CD4-positive, alpha-beta T cell treated with Interleukin-21 for 1 hour (primary cell): ENCODE measurements at places on chromosomes 1 and 21.

DNA sequence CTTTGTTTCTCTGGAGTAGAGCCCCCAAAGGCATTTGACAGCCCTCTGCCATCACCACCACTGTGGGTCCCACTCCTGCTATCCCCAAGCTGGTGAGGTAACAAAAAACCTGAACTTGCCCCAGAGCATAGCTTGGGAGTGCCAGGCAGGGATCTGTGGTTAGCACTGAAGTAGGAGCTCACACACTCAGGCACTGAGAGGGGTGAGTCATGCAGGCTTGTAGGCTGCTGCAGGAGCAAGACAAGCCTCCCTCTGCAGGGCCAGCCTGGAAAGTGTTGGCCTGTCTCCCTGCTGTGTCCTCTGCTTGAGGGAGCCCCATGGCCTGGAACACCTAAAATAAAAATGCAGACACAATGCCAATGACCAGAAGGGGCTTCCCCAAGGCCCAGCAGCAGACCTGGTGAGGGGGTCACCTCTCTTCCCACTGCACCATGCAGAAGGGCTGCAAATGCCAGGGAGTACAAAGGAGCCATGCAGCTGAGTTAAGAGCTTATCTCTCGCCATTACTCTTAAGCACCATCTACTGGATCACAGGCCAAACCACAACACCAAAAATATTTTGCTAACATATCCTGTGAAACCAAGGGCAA lies 108.9 kb upstream of the POGK start:
- DNase-seq = no peak

- DNase-seq = no peak
Observed at GRCh38 chr1:116988908-116989307, 12.7 kb upstream of the CD101 start.

DNA sequence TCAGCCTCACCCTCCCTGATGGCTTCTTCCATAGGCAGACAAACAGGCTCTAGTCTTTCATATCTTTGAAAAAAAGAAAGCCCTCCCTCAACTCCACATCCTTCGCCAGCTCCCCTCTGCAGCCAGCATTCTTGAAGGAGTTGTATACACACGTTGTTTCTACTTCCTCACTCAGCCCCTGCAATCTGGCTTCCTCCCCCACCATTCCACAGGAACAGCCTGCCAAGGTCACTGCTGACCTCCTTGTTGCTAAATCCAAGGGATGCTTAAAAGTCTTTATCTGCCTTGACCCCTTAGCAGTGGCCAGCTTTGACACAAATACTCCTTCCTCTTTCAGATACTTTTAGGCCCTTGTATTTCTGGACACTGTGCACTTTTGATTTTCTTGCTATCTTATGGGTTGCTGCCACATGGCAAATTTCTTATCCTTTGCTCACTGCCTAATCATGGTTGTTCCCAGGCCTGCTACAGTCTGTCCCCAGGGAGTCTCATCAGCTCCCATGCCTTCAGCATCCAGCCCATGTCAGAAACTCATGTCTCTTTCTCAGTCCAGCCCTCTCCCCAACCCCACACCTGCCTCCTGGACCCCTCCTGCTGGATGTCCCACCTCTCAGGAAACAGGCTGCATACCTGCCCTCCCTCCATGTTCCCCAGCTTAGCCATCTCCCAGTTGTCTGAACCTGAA lies 8.3 kb downstream of the FAM229A start:
- DNase-seq = no peak

GRCh38 chr1:26257222-26257621 lies 22.7 kb upstream of the SH3BGRL3 start:
- DNase-seq = no peak

- DNase-seq = no peak
Observed at GRCh38 chr21:45562965-45563364, 20.7 kb upstream of the SLC19A1 start.

DNA sequence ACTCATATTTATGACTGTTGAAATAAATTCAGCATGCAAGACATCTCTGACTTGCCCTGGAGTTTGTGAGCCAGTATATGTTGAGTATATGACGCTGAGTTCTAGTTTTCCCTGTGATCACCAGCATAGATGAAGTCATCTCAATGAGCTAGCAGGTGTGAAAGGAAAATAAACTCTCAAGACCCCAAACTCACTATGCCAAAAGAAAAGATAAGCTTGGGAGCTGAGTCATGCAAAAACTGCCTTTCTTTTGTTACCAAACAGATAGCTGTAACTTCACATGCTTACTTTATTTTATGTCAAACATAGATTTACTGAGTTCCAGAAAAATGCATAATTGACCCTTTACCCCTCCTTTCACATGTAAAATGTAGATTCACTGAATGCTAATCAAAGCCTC lies 52.9 kb downstream of the SERBP1 start:
- no peak for DNase-seq

- no peak for DNase-seq
Observed at GRCh38 chr1:40646315-40646714, 19.2 kb downstream of the RIMS3 start.

- peak; percentile 49 for DNase-seq
Observed at GRCh38 chr1:8431019-8431418, 113.1 kb downstream of the SLC45A1 start.

DNA sequence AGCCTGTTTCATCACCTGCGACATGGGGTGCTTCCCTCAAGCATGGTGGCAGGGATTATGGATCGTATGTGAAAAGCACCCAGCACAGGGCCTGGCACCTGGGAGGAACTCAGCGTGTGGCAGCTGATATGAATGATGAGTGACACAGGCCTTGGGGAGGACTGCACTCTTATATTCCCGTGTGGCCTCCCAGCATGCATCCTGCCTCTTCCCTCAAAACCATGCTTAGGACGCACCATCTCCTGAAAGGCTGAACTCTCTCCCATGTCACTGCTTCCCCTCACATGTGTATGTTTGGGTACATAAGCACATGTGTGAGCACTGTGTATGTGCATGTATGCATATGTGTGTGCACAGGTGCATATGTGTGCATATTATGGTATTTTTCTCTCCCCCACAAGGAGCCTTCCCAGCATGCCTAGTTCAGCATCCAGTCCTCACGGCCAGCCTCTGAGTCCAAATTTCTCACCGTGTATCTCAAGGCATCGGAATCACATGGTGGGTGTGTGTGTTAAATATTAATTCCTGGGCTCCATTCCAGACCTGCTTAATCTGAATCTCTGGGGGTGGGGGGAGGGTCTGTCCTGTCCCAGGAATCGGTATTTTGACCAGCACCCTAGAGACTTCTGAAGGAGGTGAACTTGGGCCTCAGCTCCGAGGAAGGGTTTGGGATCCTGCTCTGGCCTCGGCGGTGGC lies 12.8 kb downstream of the MYOM3 start:
- DNase-seq = no peak

- DNase-seq = no peak
Observed at GRCh38 chr1:193806079-193807048, 620.0 kb upstream of the B3GALT2 start.

DNA sequence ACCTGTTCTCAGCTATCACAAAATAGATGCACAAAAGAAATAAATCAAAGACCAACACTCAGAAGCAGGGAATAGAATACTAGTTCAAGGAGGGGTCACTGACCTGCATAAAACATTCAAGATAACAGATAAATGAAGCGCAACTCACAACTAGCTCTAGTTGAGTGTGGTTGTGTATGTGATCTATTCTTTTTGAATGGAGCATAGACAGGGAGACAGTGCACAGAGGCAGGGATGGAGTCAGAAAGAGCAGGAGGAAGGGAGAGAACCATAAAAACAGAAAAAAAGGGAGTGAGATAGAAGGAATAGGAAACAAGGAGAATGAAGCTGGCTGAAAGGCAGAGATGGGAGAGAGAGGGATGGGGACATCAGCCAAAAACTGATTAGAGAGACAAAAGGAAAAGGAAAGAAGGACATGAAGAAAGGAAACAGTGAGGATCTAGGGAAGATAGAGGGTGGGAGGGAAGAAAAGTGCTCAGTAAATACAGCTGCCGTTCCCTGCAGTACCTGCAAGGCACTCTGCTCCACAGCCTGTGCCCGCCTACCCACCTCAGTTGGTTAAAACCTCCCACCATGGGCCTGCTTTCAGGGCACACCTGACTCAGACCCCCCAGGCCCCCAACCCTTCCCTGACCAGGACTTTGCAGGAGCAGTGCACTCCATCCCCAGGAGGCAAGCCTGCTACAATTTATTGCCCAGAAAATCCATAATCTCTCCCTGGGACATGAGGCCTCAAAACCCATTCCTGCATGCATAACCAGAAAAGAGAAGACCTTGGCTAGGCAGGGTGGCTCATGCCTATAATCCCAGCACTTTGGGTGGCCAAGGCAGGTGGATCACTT lies 385.2 kb upstream of the POU3F1 start:
- no peak for DNase-seq

DNA sequence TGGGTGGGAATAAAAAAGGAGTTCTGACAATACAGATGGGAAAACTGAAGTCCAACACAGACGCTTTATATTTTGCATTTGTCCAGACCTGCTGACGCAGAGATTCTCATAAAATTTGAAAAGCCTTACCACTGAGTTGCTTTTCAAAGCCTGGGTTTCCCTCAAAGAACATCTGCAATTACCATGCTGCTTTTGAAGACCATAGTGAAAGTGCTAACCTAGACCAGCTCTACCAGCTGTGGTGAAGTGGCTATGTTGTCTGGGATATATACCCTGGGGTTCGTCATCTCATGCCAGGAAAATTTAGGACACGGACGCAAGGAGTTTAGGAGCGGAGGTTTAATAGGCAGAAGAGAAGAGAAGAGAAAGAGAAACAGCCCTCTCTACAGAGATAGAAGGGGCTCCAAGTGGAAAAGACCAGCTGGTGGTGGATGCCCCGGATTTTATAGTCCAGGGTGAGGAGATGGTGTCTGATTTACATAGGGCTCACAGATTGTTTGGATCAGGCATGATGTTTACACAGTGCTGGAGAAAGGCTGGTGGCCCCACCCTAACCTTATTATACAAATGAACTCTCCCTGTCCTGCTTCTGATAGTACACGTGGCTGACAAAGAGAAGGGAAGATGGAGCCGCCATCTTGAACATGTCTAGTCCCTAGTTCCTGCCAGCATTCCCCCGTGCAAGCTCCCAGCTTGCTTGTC lies 73.8 kb downstream of the AK4 start:
- DNase-seq = no peak

DNA sequence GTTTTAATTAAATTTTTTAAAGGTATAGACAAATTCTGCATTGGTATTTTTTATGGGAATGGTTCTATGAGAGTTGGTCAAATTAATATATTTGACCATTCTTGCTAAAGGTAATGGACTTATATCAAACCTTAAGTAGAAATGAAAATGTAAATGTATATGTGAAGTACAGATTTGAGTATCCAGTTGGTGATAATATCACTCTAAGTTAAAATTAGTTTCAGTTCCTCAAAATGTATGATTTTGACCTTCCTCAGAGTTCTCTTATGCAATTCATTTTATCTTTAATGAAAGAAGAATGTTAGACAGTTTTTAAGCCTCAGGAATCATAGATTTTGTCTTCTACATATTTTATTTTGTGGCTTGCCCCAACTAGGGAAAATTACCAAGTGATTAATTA lies 1291.5 kb upstream of the B3GALT2 start:
- no peak for DNase-seq

DNA sequence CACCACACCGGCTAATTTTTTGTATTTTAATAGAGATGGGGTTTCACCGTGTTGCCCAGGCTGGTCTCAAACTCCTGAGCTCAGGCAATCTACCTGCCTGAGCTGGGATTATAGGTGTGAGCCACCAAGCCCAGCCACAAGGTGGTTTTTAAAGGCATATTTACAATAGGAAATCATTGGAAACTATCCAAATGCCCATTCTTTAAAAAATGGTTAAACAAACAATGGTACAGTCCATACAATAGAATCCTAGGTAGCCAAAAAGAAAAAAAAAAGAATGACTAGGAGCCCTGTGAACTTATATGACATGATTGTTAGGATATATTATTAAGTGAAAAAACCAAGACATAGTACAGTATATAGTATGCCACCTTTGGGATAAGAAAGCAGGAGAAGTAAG lies 5.3 kb downstream of the ATP2B4 start:
- DNase-seq = no peak

GRCh38 chr1:171256940-171257606 lies 8.8 kb downstream of the FMO1 start:
- DNase-seq = no peak

- no peak for DNase-seq
Observed at GRCh38 chr1:55604179-55604578, 389.0 kb upstream of the USP24 start.

GRCh38 chr1:12615865-12616708 lies 1.9 kb downstream of the DHRS3 start:
- DNase-seq = no peak

DNA sequence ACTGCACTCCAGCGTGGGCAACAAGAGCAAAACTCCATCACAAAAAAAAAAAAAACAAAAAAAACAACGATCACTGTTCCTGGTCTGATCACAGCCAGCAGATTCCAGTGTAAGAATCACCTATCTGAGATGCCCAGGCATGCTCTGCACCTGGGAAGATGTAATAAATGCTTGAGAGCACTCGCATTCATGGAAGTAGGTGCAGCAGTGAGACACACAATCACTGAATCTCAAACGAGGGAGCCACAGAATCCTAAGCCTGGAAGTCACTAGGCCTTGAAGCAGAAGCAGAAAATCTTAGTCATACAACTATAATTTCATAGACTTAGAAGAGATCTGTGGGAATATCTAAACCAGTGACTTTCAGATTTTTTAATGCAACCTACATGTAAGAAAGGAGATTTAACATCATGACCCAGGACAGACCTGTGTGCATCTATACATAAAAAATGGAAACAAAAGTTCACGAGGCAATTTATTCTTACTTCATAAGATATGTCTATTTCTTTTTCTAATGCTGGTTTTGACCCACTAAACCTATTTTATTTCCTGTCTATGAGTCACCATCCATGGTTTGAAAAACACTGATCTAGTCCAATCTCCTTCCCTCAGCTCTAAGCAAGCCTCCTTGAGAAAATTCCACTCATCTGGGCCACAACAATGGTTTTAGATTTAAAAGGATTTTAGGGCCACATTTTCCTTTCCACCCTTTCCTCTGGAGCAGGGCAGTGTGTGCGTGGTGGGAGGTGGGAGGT lies 30.4 kb downstream of the RIMS3 start:
- no peak for DNase-seq
